ENCODE measurements at places on chromosomes 12 and 14. TPM values are rescaled to one million over a fixed set of nuclear protein-coding genes. Genes with fewer than 3 reads are reported as not detected.
A peak's percentile ranks its signal among the peaks of the same experiment; 100 is the strongest.

DNA sequence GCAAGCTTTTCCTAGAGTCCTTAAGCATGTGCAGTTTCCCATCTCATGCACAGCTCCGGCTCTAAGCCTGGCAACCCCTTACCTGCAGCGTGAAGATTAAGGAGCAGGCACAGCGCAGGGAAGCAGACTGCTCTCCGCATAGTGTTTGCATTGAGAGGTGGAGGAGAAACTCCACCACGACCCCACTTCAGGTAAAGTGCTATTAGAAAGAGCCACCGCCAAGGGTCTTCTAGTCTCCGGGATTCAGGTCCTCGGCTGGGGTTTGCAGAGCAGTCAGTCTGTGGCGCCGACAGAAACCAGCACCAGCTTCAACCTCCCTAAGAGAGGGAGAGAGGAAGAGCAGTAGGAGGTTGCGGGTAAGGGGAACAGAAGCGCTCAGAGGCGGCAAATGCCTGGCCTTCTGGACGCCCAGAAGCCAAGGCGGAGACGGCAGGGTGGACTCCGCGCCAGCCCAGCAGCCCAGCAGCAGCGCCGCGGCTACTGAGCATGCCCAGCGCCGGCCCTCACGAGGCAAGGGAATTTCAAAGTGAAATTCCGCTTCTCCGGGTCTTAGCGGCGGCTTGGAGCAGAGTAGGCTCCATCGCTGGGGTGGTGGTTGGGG is at the start of gene PTPRR:
Gene PTPRR, minus strand, starts transcription at position 488 of the 601 bp plus-strand sequence. Its CDS starts 348 bp downstream, at position 140.
- H3K27me3 ChIP-seq: peaks cover 10% of the 10 kb centered on the region
- DNase-seq: no peak

DNA sequence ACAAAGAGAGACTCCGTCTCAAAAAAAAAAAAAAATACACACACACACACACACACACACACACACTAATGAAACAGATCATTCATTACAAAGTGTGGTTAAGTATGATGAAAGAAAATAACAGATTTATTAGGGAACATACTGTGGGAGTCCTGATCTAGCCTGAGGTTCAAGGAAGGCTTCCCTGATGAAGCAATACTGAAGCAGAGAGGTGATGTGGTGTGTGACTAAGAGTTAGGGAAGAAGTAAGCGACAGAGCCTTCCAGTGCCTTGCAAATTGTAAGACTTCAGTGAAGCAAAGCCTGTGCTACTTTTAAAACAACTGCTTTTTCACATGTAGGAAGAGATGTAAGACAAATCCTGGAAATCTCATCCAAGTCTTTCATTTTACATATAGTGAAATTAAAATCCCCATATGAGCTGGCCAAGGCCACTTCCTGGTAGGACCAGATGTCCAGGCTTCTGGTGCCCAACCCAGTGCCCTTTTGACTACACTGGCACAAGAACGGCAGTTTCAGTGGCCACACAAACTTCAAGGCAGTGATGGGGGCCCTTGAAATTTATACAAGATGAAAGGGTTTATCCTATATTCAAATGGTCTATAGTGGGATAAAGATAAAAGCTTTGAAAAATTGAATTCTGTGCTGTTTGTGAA is 86.2 kb downstream of the STON2 start:
- no peak overlapping the region for H3K27ac ChIP-seq
- no peak for DNase-seq
- no peaks in the 10 kb centered on the region for H3K4me1 ChIP-seq
- peaks cover 5% of the 10 kb centered on the region for H3K27me3 ChIP-seq

- peaks cover 4% of the 10 kb centered on the region for H3K4me1 ChIP-seq
- no peaks in the 10 kb centered on the region for H3K27me3 ChIP-seq
- no peak overlapping the region for H3K27ac ChIP-seq
Observed at GRCh38 chr12:11040162-11040561, 9.0 kb upstream of the TAS2R31 start.

GRCh38 chr12:94074980-94075629 is 73.3 kb upstream of the PLXNC1 start:
- H3K4me1 ChIP-seq: peaks cover 21% of the 10 kb centered on the region
- no peak overlapping the region for H3K27ac ChIP-seq
- DNase-seq: no peak

GRCh38 chr12:21453312-21453852 is 15.9 kb downstream of the PYROXD1 start:
- no peaks in the 10 kb centered on the region for H3K27me3 ChIP-seq
- DNase-seq: peak; percentile 9
- peaks cover 69% of the 10 kb centered on the region for H3K4me1 ChIP-seq

- no peaks in the 10 kb centered on the region for H3K27me3 ChIP-seq
- peaks cover 35% of the 10 kb centered on the region for H3K36me3 ChIP-seq
- peaks cover 6% of the 10 kb centered on the region for H3K4me1 ChIP-seq
- no peak overlapping the region for H3K27ac ChIP-seq
Observed at GRCh38 chr14:91339671-91340369, 77.8 kb downstream of the CCDC88C start.

- no peak overlapping the region for H3K4me3 ChIP-seq
- H3K36me3 ChIP-seq: peaks cover 2% of the 10 kb centered on the region
- peaks cover 5% of the 10 kb centered on the region for H3K4me1 ChIP-seq
- no peak for DNase-seq
- H3K27ac ChIP-seq: no peak overlapping the region
Observed at GRCh38 chr12:10310926-10311720, 3.5 kb downstream of the KLRD1 start.

DNA sequence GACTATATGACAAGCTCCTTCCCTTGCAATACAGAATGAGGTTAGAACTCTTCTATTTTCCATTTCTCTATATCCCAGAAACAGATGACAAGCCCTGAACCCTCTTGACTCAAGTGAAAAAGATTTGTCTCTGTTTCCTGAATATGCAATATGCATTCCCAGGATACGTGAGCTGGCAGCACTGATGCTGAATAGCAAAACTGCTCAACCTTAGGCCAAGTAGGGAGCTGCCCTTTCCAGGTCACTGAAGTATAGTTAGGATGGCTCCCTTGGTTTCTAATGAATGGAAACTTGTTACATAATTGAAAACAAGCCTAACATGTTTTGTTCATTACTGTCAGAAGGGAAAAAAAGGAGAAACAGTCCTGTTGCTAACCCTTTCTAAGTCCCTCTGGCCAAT is 47.9 kb upstream of the PLEKHG7 start:
- DNase-seq: no peak
- H3K36me3 ChIP-seq: no peaks in the 10 kb centered on the region
- peaks cover 4% of the 10 kb centered on the region for H3K4me1 ChIP-seq
- H3K4me3 ChIP-seq: no peak overlapping the region

- H3K4me3 ChIP-seq: no peak overlapping the region
- H3K36me3 ChIP-seq: no peaks in the 10 kb centered on the region
- no peaks in the 10 kb centered on the region for H3K27me3 ChIP-seq
- H3K4me1 ChIP-seq: no peaks in the 10 kb centered on the region
- H3K27ac ChIP-seq: no peak overlapping the region
- no peak for DNase-seq
Observed at GRCh38 chr14:25400607-25401206, 350.8 kb upstream of the STXBP6 start.

GRCh38 chr14:103656031-103656755 is 27.2 kb downstream of the KLC1 start:
- H3K4me1 ChIP-seq: no peaks in the 10 kb centered on the region
- peaks cover 30% of the 10 kb centered on the region for H3K36me3 ChIP-seq
- DNase-seq: no peak
- H3K27me3 ChIP-seq: no peaks in the 10 kb centered on the region
- H3K27ac ChIP-seq: peak overlapping the region; percentile 11

DNA sequence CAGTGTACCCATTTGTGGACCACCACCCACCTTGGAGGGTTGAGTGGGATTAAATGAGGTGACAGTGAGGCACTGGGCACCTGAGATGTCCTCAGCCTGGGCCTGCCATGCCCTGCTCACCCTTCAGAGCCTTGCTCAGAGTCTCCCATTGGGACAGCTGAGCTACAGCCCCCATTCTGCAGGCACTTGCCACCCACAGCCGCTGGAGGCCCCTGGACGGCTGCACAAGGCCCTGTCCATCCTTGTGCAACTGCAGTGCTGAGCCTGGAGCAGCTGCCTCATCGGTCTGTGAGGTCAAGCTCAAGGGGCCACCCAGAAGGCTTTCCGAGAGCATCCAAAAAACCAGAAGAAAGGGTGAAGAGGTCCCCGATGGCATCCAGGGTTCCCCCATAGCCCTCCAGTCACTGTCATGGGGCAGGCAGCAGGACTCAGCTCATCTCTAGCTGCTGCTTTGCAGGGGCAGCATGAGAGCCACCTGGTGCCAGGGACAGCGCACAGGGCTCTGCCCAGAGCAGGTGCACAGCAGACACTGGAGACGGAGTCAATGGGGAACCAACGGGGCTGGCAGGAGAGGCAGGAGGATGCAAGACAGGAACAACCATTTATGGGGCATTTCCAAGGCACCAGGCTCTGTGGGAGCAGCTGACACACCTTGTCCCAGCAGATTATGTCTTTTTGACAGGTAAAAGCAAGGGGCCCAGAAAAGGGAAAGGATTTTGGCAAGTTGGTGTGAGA is 84.6 kb downstream of the ARL6IP4 start:
- DNase-seq: no peak
- no peak overlapping the region for H3K4me3 ChIP-seq
- peak overlapping the region; percentile 56 for H3K27ac ChIP-seq
- H3K36me3 ChIP-seq: no peaks in the 10 kb centered on the region
- H3K4me1 ChIP-seq: peaks cover 20% of the 10 kb centered on the region

DNA sequence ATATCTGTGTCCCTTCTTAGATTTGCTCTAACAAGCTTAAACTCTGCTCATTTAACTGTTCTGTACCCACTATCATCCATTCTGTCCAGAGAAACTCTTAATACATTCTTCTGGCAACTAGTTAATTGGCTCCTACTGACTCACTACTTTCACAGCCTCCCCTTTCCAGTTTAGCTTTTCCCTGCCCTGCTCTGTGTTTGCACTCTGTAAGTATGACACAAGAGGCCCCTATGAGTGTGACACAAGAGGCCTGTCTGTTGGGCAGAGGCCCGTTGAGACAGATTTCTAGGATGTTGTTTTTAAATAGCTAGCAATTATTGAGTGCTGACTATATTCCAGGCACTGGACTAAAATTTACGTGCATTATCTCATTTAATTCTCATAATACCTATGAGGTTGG is 246.0 kb upstream of the DAAM1 start:
- no peak overlapping the region for H3K4me3 ChIP-seq
- H3K36me3 ChIP-seq: no peaks in the 10 kb centered on the region
- no peak overlapping the region for H3K27ac ChIP-seq
- no peak for DNase-seq
- H3K27me3 ChIP-seq: peaks cover 2% of the 10 kb centered on the region

- H3K36me3 ChIP-seq: no peaks in the 10 kb centered on the region
- H3K4me3 ChIP-seq: no peak overlapping the region
- no peak for DNase-seq
- no peaks in the 10 kb centered on the region for H3K4me1 ChIP-seq
Observed at GRCh38 chr12:41310367-41310766, 122.2 kb downstream of the PDZRN4 start.

GRCh38 chr14:77469067-77469505 is 11.2 kb downstream of the AHSA1 start:
- H3K36me3 ChIP-seq: peaks cover 36% of the 10 kb centered on the region
- H3K4me1 ChIP-seq: no peaks in the 10 kb centered on the region
- DNase-seq: no peak
- no peak overlapping the region for H3K4me3 ChIP-seq
- H3K27ac ChIP-seq: no peak overlapping the region

- H3K4me1 ChIP-seq: peaks cover 10% of the 10 kb centered on the region
- no peak overlapping the region for H3K27ac ChIP-seq
- H3K27me3 ChIP-seq: peaks cover 2% of the 10 kb centered on the region
- H3K4me3 ChIP-seq: no peak overlapping the region
Observed at GRCh38 chr14:31926123-31926522, 151.0 kb upstream of the ARHGAP5 start.

DNA sequence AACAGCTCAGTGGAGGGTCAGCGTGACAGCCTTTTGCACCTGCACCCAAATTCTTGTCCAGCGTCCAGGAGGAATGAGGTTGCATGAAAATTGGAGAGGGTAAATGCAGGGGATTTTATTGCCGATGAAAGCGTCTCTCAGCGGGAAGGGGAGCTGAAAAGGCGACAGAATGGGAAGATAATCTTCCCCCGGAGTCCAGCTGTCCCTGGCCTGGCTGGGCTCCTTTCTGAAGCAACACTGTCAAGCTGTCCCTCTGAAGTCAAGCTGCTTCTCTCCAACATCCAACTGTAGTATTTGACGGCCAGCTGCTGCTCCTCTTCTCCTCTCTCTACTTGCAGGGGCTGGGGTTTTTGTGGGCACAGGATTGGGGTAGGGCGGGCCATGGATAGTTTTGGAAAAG is 32.7 kb downstream of the NOPCHAP1 start:
- no peaks in the 10 kb centered on the region for H3K27me3 ChIP-seq
- DNase-seq: no peak
- no peak overlapping the region for H3K27ac ChIP-seq
- H3K4me3 ChIP-seq: no peak overlapping the region
- H3K36me3 ChIP-seq: peaks cover 19% of the 10 kb centered on the region

DNA sequence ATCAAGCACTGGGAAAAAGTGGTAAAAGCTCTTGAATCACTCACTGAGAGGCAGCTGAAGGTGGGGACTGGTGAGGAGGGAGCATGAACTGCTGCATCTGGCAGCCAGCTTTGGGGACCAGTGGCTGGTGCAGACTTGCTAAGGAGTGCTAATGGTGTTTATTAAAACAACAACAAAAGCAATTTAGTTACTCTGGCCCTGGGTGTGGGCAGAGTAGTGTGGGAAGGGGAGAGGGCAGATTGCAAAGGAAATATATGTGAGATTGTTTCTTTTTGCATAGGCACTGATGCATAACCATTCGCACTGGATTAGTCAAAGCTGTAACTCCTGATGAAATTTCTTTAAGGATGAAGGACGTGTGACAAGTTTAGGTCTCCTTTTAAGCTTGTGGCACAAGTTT is 8.1 kb downstream of the TXNRD1 start:
- H3K4me3 ChIP-seq: no peak overlapping the region
- peaks cover 7% of the 10 kb centered on the region for H3K27me3 ChIP-seq
- H3K27ac ChIP-seq: no peak overlapping the region
- no peak for DNase-seq
- peaks cover 37% of the 10 kb centered on the region for H3K4me1 ChIP-seq

DNA sequence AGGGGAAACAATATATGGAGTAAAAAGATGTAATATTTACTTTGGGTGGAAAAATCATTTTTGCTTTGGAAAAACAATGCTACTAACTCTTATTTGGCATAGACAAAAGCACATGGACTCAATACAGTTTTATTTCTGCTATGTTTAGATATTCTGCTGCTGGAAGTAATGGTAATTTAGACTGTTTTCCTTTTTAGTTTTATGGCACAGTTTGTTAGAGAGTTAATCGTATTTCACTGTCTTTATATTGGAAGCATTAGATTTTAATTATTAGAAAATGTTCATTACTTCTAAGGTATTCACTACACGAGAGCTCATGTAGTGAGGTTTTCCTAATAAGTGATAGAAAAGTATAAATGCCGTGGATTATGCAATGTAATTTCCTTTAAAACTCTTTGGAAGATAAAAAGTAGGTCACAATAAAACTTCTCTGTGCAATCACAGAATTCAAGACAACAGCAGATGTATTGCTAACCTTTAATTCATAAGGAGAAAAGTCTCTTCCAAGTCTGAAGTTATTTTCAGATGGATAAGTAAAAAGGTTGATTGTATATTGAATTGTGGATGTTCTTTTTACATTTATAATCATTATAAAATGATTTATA is 851.8 kb downstream of the TMTC2 start:
- H3K36me3 ChIP-seq: no peaks in the 10 kb centered on the region
- H3K4me3 ChIP-seq: no peak overlapping the region
- H3K4me1 ChIP-seq: no peaks in the 10 kb centered on the region
- no peak overlapping the region for H3K27ac ChIP-seq
- no peak for DNase-seq

PLEKHA5 gene
- total RNA-seq: 2.0 TPM

OR10G2 gene
- total RNA-seq: 0.24 TPM

GRIP1 gene
- total RNA-seq: not detected

TAS2R50 gene
- 1.7 TPM for total RNA-seq

CNIH1 gene
- 109 TPM for total RNA-seq

ESR2 gene
- 0.15 TPM for total RNA-seq

BAZ2A gene
- 126 TPM for total RNA-seq

NANOG gene
- total RNA-seq: not detected

ZFHX2 gene
- 2.2 TPM for total RNA-seq

All from activated T-helper 1 cell treated with anti-CD3 and anti-CD28 coated beads, Interleukin-12 subunit alpha, Interleukin-12 subunit beta, Interleukin-2, Interleukin-4 antibody, amounts not matched to agents 30 ng/mL and 10 ng/mL and 1 ng/mL, durations not matched to agents 14 hours and 24 hours and 36 hours (primary cell).